ENCODE measurements at places on chromosomes 5 and 9.
A peak's percentile ranks its signal among the peaks of the same experiment; 100 is the strongest.

- DNase-seq: no peak
These were observed 293.5 kb downstream of the ASTN2 start for GRCh38 chr9:117121316-117121715.

GRCh38 chr9:72477930-72478518 lies 43.4 kb upstream of the TMC1 start:
- no peak for DNase-seq

DNA sequence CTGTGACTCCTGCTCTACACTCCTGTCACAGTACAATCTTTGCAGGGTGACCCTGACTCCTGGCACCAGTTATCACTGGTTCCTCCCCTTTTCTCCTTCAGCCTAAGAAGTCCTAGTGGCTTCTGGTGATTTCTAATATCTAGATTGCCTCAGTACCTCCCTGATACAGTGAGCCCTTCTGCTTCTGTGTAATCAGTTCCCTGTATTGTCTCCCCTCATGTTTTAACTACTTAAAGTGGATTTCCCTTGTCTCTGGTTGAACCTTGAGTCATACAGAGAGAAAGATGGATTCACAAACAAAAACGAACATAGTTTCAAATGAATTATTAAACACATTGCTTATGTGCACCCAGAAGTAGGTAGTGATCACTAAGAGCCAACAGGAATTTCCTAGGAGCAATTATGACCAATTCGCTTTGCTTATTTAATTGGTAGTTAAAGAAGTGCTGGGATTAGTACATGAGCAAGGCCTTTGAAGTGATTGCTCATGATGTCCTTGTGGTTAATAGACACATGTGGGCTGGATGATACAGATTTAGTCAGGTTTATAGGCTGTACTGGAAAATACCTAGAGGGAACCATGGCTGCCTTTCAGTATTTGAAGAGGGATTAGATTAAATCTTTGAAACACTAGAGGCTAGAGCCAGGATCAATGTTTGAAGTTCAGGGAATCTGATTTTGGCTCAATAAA lies 145.8 kb upstream of the MEF2C start:
- DNase-seq: no peak

DNA sequence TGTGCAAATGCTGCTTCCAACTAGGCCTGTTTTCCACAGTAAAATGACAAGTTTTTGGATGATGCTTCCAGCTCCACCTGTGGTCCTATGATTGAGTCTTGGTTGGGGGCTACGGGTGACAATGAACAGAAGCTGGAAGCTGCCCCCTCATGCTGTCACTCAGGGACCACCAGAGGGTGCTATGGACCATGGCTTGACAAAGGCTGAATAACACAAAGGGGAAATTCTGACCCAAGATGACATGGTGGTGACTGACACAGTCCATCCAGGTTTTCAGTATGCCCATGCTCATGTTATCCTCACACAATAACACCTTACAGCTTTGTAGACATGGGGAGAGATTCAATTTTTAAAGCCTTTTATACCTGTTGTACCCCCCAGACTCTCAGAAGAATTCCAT lies 23.9 kb upstream of the SAP30L start:
- no peak for DNase-seq

GRCh38 chr5:126988021-126988569 lies 42.3 kb downstream of the MARCHF3 start:
- DNase-seq: no peak

GRCh38 chr5:9226016-9226536 lies 319.8 kb downstream of the SEMA5A start:
- no peak for DNase-seq

DNA sequence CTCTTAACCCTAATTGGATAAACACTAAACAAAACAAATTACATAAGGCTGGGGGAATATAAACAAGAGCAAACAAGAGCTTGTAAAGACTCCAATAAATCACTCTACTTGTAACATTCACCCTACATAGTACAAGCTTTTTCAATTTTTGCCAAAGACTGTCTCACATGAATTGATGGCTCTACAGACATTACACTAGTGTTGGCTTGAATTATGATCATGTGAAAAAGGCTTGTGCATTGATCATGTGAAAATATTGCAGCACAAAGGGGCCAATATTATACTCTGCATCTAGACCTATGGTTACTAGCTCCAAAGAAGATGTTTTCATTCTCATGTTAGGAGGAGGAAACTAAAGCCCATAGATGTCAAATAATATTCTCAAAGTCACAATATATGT lies 212.6 kb downstream of the MCTP1 start:
- no peak for DNase-seq

- peak; percentile 29 for DNase-seq
These were observed 40.9 kb upstream of the FABP6 start for GRCh38 chr5:160188141-160189015.

DNA sequence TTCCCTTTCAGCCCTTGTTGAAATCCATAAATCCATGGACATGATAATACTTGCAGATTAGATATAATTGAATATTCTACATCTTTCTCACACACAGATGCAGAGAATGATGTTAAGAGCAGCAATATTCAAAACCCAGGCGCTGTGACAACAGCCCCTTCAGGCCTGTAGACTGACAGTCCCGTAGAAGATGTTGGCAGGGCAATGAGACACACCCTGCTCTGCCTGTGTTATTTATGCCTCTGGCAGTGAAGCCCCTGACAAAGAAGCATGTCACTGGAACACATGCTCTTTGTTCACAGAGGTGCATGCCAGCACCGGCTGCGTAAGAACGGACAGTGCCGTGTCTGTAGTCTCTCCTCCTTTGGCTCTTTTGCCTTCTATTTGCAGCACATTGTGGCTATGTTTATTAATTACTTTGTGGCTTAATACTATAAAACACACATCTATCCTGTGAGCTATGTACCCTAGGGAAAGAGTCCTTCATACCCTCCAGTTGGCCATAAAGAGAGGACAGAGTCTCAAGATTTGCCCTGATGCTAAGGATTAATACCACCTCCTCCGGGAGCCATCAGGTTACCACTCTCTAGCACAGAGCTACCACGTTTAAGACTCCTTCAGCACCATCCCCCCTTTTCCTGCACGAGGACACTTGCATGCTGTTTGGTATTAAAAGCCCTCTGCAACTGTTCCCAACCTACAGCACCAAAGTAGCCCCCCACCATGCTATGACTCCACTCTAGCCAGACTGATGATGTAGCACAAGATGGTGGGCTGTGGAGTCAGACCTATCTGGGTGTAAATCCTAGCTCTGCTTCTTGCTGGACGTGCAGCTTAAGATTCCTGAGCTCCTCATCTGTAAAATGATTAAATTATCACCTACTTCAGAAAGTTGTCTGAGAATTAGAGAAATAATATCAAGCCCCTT lies 2.0 kb upstream of the ANP32B start:
- DNase-seq: no peak

DNA sequence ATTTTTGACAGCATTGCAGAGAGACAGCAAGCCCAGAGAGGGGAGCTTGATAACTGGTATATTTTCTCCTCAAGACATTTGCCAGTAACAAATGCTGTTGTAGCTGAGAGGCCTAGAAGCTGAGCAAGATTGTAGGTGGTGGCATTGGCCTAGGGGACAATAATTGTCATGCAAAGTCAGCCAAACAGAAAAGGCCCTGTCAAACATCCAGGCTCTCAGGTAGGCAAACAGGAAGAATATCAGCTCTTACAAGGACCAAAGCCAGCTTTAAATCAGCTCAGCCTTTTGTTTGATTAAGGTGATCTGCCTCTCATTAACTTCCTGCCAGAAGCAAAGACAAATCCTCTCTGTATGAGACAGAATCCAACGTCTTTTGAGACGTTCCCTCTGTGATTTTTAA lies 29.7 kb upstream of the BARX1 start:
- no peak for DNase-seq

DNA sequence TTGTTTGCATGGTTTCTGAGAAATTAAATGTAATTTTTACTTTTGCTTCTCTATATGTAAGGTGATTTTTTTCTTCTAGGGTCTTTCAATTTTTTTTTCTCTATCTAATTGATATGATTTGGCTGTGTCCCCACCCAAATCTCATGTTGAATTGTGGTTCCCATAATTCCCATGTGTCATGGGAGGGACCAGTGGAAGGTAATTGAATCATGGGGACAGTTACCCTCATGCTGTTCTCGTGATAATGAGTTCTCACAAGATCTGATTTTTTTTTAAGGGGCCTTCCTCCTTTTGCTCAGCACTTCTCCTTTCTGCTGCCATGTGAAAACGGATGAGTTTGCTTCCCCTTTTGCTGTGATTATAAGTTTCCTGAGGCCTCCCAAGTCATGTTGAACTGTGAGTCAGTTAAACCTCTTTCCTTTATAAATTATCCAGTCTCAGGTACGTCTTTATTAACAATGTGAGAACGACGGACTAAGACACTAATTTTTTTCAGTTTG lies 150.8 kb downstream of the MTRR start:
- no peak for DNase-seq

DNA sequence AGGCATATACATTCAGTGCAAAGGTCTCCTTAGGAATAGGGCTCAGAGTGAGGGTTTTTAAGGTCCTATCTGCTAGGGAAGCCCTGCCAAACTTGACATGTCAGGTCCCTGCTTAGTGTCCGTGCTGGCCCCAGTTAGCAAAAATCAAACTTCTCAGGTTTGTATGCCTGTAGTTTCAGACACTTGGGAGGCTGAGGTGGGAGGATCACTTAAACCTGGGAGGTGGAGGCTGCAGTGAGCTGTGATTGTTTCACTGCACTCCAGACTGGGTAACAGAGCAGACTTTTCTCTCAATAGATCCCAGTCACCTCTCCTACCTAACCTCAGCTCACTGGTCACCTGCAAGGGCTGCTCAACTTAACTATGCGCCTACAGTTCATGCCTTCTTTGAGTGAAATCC lies 18.7 kb upstream of the TMEM245 start:
- no peak for DNase-seq

DNA sequence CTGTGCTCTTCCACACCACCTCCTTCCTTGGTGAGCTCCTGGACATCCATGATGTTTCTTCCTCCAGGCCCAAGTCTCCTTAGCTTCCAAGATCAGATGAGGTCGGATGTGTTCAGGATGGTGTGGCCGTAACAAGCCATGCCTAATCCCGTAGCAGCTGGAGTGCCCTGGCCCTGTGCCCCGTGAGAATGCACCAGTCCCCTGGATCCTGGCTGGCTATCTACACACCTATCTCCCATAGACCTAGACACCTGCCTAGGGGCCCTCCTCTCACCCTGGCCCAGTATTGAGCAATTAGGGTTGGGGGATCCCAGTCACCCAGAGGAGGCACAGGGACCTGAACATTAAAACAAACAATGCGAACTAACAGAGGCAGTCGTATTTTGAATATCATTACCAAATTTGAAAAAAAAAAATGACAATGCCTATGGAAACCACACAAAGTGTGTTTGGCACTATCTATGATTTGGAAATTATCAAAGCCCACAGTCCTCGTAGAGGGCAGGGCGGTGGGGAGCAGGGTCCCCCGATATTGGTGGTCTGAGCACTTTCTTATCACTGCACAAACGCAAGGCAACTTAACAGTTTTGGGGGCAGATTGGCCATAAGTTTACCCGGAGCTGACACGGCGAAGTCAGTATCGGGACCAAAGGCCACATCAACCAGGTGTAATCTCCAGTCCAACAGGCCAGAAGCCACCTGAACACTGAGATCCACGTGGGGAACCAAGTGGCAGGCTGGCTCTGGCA lies 13.2 kb downstream of the ENG start:
- no peak for DNase-seq

- no peak for DNase-seq
These were observed 475.5 kb downstream of the CETN3 start for GRCh38 chr5:89934069-89934468.

DNA sequence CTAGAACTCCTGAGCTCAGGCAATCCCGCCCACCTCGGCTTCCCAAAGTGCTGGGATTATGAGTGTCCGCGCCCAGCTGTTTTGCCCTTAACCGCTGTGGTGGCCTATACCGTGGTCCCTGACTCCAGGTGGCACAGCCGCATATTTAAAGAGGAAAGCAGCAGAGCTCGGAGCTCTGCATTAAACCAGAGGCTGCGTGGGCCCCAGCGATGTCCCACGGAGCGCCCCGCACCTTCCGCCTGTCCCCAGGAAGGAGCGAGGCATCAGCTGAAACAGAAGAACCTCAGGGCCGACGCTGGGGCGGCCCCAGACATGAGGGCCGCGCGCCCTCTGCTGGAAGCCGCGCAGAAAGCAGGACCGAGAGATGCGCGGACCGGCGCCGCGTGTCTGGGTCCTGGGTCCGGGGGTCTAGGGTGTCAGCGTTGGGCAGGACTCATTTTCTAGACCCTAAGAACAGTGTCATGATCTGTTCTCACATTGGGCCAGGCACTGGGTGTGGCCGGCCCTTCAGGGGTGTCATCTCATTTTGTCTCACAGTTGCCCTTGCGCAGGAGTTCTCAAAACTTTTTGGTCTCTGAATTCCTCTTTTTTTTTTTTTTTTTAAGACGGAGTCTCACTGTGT lies 37.7 kb downstream of the LAMC3 start:
- DNase-seq: peak; percentile 57

GRCh38 chr9:129932303-129933151 lies 97.3 kb downstream of the USP20 start:
- no peak for DNase-seq

DNA sequence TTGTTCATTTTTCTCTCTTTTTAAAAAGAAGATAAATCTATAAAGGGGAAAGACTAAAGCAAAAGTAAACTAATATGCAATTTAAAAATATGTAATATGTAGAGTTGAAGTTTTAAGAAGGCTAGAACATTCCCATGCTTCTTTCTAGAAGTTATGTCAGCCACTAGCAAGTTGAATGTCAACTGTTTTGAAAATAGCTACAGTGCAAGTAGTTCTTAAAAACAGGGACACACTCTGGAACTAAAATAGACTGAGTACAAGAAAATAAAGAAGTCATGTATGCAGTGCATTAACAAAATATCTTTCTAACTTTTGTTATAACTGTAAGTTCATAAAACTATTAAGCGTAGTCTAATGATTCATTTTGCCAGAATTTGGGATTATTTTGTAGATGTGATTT lies 7.9 kb downstream of the TMEM38B start:
- no peak for DNase-seq

GRCh38 chr5:143251946-143252345 lies 151.5 kb downstream of the NR3C1 start:
- no peak for DNase-seq

GRCh38 chr5:107977550-107978071 lies 306.9 kb upstream of the EFNA5 start:
- DNase-seq: no peak

- DNase-seq: no peak
These were observed 635.7 kb downstream of the RAB3C start for GRCh38 chr5:59218424-59219045.

GRCh38 chr5:38115318-38115827 lies 143.0 kb upstream of the EGFLAM start:
- DNase-seq: no peak

GRCh38 chr5:65822710-65823109 lies 100.7 kb downstream of the NLN start:
- no peak for DNase-seq

- no peak for DNase-seq
These were observed 110.6 kb downstream of the PLPPR1 start for GRCh38 chr9:101139082-101139481.

GRCh38 chr5:375336-375920 lies 53.9 kb downstream of the AHRR start:
- no peak for DNase-seq

- DNase-seq: no peak
These were observed 127.5 kb downstream of the FRMD3 start for GRCh38 chr9:83410701-83411100.
